ENCODE measurements at places on chromosomes 1 and 21. TPM values are rescaled to one million over a fixed set of nuclear protein-coding genes. Genes with fewer than 3 reads are reported as not detected.

The CHIT1 gene
- total RNA-seq = 17.4 TPM

The SELE gene
- total RNA-seq = 17.9 TPM

The TCHH gene
- 1.1 TPM for total RNA-seq

The RXRG gene
- 1.4 TPM for total RNA-seq

The OR2M3 gene
- total RNA-seq = not detected

The HFM1 gene
- total RNA-seq = 0.84 TPM

The THEM5 gene
- not detected for total RNA-seq
